ENCODE measurements at places on chromosomes 13 and 19.

DNA sequence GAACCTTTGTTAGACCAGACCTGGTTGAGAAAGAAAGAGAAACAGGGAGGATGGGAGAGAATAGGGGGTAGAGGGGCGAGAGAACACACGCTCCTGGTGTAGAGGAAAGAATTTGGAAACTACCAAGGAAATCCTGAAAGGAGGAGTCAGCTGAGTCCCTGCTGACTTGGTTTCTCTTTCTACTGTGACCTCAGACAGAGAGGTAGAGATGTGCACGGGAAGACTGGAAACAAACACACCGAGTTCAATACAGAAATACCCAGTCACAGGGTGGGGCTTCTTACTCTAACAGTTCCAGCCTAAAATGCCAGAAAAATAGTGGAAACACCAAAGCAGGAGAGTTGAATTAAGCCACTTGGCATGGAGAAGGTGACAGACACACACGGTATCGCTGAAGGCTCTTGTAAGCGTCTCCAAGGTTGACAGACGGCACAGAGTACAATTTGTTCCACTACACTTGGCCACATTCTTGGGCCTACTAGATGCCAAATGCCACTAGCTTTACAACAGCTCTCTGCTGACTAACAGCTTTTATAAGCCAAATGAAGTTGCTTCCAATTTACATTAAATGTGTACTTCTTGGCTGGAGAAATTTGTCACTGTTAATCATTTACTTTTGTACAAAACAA lies 28.1 kb downstream of the LATS2 start:
- DNase-seq: no peak

DNA sequence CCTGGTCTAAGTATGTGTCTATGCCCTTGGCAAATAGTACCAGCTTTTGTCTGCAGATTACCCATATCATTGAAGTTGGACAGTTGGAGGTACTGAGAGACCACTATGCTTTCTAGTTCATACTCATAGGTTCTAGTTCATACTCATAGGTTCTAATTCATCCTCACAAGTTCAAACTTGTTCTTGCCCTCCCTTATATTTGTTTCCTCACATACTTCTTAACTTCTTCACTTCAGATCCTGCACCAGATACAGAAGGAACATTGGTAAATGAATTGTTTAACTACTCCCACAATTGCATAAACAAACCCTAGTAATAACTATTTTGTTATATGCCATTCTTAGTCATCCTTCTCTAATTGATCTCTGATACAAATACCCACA lies 172.2 kb downstream of the SLITRK1 start:
- DNase-seq: no peak

- no peak for DNase-seq
These were observed 107.6 kb downstream of the PIBF1 start for GRCh38 chr13:72889495-72889894.

- no peak for DNase-seq
These were observed 213.5 kb upstream of the IRS2 start for GRCh38 chr13:109999659-110000533.

GRCh38 chr13:30569901-30570576 lies 47.7 kb upstream of the USPL1 start:
- no peak for DNase-seq

DNA sequence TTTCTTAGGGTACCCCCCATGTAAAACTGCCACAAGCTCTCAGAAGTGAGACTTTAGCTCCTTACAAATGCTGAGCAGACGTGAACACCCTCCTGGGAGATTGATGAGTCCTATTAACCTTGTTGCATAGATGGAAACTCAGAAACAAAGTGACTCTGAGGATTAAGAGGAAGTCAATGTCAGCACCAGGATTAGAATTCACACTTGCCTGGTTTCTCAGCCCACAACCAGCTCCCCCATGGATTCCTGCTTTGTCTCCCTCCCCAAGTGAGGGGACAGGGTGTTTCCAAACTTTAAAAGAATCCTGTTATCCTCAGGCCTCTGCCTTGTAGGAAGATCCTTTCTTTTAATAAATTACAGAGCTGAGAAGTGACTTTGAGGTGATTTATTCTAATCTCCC lies 324.4 kb downstream of the NDFIP2 start:
- DNase-seq: no peak

DNA sequence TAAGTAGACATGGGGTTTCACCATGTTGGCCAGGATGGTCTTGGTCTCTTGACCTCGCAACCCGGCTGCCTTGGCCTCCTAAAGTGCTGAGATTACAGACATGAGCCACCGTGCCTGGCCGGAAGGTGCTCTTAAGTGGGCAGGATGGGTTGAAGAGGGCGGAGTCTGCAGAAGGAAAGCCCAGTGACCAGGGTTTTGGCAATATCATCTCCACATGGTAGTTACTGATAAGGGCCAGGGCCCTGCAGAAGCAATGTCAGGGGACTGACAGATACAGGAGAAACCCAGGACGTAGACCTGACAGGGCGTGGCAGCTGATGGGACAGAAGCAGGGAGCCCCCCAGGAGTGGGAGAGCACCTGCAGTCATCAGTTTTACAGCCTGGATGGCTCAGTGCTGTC lies 45.7 kb upstream of the RNF113B start:
- DNase-seq: no peak

DNA sequence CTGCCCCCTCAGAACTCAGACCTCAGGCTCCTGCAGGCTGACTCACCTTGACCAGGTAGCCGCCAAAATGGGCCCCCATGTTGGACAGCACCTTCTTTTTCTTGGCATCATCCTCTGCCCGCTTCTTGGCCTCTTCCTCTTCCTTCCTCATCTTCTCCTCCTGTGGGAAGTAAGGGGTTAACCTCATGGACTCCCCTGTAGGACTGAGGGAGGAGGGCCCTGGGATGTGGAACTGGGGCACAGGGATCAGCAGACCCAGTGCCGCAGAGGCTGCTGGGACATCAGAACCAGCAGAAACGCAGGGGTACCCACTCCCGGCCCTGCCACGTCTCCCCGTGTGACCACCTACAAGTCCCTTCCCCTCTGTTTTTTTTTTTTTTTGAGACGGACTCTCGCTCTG lies 11.1 kb downstream of the TNNT1 start:
- DNase-seq: no peak

GRCh38 chr19:5896365-5897076 lies 7.1 kb downstream of the NDUFA11 start:
- no peak for DNase-seq

DNA sequence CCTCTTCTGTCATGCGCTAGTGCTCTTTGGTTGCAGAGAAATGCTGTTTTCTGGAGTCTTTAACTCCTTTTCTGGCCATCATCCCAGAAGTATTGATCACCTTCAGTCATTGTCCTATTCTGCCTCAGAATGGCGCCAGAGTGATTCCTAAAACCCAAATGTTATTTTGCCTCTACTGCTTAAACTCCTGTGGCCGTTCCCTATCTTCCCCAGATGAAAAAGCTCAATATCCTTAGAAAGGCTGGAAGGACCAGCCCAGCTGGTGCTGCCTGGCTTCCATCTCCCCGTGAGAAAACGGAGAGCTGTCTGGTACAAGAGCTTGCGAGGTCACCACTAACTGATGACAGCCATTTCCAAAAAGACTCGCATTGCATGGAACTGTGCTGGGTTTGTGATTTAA lies 179.1 kb downstream of the RBM26 start:
- DNase-seq: no peak

- DNase-seq: no peak
These were observed 41.9 kb downstream of the NFIX start for GRCh38 chr19:13037161-13037560.

DNA sequence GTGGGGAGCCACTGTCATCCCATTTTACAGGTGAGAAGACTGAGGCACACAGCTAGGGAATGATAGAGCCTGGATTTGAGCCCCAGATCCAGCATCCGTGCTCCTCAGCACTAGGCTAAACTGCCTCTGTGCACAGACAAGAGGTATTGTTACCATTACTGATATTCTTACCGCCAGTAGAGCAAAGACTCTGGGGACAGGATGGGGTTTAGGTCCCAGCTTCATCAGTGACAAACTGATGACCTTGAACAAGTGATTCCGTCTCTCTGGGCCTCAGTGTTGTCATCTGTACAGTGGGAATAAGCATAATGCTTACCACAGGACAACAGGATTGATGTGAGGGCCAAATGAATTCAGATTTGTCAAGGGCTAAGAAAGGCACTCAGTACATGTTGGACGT lies 16.5 kb downstream of the AXL start:
- DNase-seq: no peak

GRCh38 chr13:107580741-107581412 lies 634.5 kb downstream of the LIG4 start:
- no peak for DNase-seq

All from stimulated activated CD4-positive, alpha-beta T cell treated with anti-CD3 and anti-CD28 coated beads, Interleukin-2, amount 100 ng/mL, for 48 hours (primary cell).